ENCODE measurements at places on chromosomes 2 and 18.

- no peak for DNase-seq
Observed at GRCh38 chr2:64862623-64863022, 126.6 kb upstream of the SLC1A4 start.

DNA sequence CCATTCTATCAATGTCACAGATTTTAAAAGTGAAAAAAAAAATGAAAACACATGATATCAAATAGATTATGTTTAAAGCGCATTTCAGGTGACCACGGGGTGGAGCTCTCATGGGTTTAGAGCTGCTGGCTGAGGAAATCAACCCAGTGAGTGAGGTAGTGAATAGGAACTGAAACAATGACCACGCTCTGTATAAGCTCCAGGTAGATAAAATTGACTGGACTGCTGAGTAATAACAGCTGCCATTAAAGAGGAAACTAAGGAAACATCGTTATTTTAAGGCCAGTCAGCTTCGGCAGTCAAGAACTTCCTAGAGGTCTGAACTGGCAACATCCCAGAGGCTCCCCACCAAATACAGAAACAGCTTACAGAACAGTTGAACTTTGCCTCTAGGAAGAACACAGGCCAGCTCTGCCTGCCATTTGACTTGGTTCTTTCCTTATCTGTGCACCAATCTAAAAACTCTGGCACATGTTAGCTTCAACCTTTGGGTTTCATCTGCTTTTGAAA, 185.9 kb downstream of the PDE1A start:
- DNase-seq: peak; percentile 55

GRCh38 chr2:178829299-178829960, 22.2 kb upstream of the TTN start:
- no peak for DNase-seq

- no peak for DNase-seq
Observed at GRCh38 chr2:229492034-229492433, 220.9 kb upstream of the PID1 start.

GRCh38 chr2:237408335-237409000, 5.5 kb downstream of the COL6A3 start:
- no peak for DNase-seq

DNA sequence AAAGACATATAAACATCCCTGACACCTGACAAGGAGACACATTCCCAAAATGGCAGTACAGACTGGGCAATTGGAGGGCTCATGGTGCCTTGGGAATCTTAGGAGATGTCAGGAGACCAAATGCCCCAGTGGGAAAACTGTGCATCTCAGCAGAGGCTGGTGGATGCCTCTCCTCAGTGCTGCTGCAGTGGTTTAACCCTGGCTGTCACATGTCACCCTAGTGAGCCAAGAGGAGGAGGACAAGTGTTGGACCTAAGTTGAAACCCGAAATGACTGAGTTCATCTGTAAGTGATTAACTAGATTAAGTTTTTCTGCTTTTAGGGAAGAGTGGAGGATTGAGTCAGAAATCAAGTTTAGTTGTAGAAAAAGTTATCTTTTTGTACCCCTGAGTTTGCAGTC, 5.2 kb upstream of the NAGK start:
- no peak for DNase-seq

DNA sequence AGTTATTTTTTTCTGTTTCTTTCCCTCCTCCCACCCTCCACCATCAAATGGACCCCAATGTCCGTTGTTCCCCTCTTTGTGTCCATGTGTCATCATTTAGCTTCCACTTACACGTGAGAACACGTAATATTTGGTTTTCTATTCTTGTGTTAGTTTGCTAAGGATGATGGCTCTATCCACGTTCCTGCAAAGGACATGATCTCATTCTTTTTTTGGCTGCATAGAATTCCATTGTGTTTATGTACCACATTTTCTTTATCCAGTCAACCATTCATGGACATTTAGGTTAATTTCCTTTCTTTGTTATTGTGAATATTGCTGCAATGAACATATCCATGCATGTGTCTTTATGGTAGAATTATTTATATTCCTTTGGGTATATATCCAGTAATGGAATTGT, 91.3 kb upstream of the TNP1 start:
- DNase-seq: no peak

GRCh38 chr2:163600801-163601200, 135.0 kb downstream of the FIGN start:
- no peak for DNase-seq

DNA sequence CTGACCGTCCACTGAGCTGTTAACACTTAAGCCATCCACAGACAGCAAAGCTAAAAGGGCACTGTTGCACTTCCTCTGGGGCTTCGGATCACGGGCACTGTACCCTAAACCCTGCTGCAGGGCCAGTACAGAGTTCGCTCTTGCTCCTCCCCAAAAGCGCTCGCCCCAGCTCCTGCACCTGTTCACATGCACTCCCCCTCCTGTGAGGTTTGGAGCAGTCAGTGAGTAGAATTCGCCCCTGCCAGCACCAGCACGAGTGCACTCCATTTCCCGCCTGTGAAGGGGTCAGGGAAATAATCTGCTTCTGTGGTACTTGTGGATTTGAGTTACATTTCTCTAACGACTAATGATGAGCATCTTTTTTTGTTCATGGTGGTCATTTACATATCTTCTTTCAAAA, 158.8 kb downstream of the PTPRM start:
- DNase-seq: no peak

GRCh38 chr2:108971661-108972566, 17.1 kb downstream of the EDAR start:
- no peak for DNase-seq

GRCh38 chr18:75638223-75638775, 210.8 kb upstream of the SMIM21 start:
- no peak for DNase-seq

DNA sequence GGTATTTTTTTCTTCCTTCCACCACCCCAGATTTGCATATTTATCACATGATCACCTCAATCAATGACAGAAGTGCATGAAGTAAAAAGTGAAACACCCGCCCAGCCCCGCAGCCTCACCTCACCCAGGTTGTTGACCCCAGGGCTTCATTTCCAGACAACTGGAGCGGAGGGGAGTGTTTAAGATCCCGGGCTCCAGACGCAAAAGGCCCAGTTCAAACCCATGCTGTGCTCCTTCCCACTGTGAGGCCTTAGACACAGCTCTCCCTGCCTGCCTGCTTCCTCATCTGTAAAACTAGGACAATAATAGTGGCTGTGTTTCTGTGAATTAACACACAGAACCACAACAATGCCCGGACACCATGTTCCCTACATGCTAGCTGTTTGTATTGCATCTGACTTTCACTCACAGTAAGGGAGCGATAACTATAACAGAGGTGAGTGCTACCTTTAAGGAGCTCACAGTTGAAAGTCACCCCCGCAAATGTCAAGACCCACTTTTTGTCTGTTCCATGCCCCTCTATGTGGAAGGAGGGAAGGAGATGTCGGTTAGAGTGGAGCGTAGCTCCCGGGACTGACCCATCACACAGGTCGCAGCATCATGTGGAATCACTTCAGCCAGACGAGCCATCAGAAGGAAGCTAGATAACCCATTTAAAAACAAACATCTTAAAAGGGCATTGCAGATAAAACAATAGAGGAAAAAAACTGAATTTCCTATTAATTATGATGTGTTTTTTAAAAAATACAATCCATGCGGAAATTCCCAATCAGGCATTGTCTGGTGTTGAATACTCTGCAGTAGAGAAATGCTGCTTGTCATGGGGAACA, 77.5 kb upstream of the DAPL1 start:
- DNase-seq: no peak

All from HepG2 (cell line).